Epithelial cell of esophagus (primary cell): ENCODE measurements at places on chromosomes 2 and 18.

DNA sequence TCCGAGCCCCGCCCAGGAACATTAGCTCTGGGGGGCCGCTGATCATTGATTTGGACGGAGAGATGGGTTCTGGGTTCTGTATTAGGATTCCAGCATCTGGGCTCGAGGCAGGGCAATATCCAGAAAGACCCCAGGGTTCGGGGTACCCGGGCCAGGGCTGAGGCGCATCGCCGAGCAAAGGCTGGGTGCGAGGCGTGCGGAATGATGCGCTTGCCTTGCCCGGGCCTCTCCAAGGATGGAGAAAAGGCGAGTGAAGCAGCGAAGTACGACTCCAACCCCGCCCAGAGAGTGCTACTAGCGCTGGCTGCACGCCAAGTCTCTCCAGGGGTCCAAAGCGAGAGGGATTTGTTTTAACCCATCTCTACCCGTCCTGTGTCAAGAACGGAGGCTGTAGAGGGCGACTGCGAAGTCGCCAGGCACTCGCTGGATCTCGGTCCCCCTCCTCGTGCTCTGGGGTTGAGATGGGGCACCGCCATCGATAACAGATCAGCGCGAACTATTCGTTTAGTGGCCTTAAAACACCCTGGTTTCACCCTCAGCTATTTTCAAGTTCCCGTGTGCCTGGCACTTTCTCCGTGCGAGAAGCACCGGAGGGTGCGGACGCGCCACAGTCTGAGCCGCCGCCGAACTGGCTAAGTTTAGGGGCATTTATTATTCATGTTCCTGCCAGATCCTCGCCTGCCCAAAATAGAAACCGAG is 1.9 kb downstream of the ADCYAP1 start:
- no peak for DNase-seq

- no peak for DNase-seq
Observed at GRCh38 chr18:12879840-12880540, 4.0 kb downstream of the PTPN2 start.

GRCh38 chr2:54966837-54967236 is 83.4 kb downstream of the RTN4 start:
- no peak for DNase-seq

GRCh38 chr2:101736861-101737291 is 39.4 kb downstream of the MAP4K4 start:
- DNase-seq, result peak; percentile 97

GRCh38 chr2:129164220-129164949 is 815.1 kb upstream of the RAB6C start:
- no peak for DNase-seq

- DNase-seq, result peak; percentile 40
Observed at GRCh38 chr18:77899972-77900754, 650.5 kb downstream of the GALR1 start.

DNA sequence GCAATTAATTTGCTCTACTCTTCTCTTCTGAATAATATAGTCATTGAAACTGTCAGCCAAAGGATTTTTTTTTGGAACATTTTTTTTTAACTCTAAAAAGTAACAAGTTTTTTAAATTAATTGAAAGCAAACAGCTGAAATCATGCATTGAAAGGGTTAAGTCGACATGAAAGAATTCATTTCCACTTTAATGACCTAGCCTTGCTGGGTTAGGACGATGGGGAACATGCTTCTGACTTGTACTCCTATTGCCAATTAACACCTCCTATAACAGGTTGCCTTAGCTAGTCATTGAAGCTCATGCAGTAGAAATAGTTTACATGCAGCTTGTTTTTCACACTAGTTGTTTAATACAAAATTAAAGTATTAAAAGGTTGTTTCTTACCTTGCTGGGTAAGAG is 47.8 kb downstream of the PSMD14 start:
- DNase-seq, result no peak

- DNase-seq, result no peak
Observed at GRCh38 chr2:129777146-129777545, 202.3 kb upstream of the RAB6C start.

- DNase-seq, result no peak
Observed at GRCh38 chr2:206396211-206396610, 47.1 kb upstream of the ADAM23 start.

GRCh38 chr2:207881902-207882301 is 112.2 kb upstream of the FZD5 start:
- no peak for DNase-seq

GRCh38 chr18:4271952-4272351 is 183.2 kb downstream of the DLGAP1 start:
- no peak for DNase-seq

- no peak for DNase-seq
Observed at GRCh38 chr2:136029149-136029548, 43.7 kb upstream of the DARS1 start.

DNA sequence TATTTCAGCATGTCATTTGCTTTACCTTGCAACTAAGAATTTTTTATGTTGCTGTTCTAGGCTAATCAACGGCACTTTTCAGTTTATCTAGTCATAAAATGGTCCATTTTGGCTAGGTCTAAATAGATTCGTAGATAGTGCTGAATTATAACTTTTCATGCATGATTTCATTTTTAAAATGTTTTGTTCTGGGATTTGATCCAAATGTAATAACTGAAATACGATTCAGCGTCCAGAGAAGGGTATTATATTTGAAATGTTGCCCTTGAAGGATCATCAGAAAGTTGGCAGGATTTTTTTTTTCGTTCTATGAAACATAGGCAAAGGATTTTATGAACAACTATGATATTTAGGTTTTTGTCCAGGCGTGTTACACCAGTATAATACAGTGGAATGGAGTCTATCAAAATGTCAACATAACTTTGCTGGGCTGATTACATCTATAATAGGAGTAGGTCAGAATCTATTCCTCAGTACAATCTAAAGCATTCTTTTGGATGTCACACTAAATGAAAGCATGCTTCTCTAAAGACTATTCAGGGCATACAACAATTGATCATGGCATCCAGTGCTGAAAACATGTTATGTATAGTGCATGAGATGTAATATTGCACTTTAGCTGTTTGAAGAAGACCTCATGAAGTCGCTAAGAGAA is 24.8 kb downstream of the TTC27 start:
- DNase-seq, result no peak

- DNase-seq, result no peak
Observed at GRCh38 chr2:195586062-195586714, 70.8 kb upstream of the SLC39A10 start.

DNA sequence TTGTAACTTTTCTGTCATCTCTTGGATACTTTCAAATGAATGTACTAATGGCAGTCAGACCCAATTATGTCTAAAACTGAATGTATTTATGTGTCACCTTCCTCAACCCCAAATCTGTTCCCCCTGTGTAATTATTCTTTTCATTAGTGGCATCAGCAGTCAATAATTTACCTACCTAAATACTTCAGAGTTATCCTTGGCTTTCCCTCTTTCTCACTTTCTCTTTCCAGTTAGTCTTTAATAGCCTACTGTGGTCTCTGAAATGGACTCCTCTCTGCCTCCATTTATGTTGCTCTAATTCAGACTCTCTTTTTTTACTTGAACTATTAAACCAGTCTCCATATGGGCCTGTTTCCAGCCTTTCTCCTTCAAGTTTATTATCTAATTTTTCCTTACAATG is 21.0 kb downstream of the C18orf63 start:
- DNase-seq, result no peak

DNA sequence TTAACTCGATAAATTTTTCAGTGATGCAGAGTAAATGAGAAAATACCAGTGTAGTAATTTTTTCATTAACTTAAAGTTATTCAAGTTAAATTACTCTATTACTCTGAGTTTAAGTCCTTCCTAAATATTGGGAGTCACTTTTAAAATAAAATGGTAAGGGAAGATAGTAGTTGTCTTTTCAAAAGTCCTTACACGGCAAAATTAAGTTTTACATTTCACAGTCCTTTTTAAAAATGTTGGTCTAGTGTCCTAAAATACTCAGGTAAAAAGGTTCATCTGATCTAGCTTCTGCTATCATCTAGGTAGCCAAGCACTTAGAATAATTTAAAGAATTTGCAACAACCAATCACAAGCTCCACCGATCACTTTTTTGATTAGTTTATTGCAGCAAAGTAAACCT is 146.9 kb downstream of the MEMO1 start:
- no peak for DNase-seq

DNA sequence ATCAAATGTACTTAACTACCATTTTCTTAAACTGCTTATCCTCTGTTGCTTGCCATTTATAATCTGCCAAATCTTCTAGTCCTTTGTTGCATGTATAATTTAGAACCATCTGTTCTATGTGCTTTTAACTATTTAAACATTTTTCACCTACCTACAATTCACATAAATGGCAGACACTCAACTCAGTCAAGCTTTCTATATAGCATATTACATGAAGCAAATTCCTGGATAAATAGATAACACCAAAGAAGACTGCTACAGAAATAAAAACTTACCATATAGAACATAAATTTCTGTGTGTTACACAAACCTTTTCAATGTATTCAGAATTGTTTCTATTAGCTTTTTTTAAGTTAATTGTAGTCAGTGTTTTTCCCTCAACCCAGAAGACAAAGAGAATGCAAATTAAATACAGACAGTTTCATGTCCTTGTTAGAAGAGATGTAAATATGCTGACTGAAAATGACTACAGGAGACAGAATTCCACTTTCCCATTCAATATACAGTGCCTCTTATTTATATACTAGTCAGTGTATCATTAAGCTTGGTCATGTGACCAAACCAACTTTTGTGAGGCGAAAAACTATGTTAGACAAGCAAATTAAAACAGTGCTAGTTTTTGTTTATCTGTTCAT is 2.6 kb downstream of the BAZ2B start:
- peak; percentile 35 for DNase-seq

DNA sequence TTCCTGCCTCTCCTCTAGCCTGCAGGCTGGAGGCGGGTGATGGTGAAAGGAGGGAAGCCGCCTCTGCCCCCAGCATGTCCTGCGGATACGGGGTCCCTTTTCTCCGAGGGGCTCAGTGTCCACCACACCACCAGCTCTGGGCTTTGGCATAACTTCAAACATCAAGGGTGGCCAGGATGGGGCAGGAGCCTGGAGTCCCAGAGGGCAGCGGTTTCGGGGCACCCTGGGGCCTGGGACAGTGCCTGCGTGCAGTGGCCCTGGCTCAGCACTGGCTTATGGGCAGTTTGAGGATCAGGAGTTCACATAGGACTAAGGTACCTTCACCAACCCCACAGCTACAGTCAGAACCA is 85.5 kb upstream of the GPC1 start:
- no peak for DNase-seq

DNA sequence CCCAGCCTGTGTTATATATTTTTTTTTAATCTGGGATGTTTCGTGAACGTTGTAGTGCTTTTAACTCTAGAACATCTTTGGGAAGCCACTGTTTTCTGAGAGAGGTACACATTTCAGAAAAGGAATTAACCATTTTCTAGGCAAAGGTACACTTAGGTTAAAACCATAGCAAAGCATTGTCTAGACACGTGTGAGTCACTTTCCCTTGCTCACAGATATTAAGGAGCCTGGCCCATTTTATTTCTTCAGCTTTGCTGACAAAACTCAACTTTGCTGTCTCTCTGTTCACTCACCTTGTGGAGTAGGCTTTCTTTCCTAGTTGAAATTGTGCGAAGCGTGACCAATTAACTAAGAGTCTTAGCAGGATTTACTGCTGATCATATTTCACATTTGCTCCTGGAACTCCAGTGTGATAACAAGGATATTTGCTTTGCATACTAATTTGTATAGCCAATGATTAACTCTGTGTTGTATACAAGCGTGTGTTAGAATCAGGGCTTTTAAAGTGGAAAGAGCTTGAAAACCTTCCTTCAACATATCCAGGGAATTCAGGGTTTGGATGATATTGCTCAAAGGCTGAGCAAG is 215.0 kb upstream of the AGAP1 start:
- peak; percentile 30 for DNase-seq

- no peak for DNase-seq
Observed at GRCh38 chr18:13461469-13461868, 242.9 kb downstream of the LDLRAD4 start.

DNA sequence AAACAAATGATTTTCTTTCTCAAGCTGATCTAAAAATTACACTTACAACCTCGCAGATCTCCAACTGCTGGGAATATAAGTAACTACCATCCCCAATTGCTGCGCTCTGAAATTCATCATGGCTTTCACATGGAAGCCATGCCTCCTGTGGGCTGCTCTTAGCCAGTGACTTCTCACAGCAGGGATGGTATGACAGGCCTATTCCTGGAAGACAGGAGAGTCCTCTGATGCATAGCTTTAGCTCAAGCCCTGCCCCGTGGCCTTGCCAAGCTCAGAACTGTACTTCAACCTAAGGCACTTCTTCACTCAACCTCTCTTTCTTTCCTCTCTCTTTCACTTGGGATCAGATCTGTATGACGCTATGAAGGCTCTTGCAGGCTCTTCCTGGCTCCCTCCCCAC is 12.6 kb upstream of the ELAC1 start:
- DNase-seq, result no peak

- DNase-seq, result no peak
Observed at GRCh38 chr2:83143946-83144345, 1315.1 kb downstream of the SUCLG1 start.

DNA sequence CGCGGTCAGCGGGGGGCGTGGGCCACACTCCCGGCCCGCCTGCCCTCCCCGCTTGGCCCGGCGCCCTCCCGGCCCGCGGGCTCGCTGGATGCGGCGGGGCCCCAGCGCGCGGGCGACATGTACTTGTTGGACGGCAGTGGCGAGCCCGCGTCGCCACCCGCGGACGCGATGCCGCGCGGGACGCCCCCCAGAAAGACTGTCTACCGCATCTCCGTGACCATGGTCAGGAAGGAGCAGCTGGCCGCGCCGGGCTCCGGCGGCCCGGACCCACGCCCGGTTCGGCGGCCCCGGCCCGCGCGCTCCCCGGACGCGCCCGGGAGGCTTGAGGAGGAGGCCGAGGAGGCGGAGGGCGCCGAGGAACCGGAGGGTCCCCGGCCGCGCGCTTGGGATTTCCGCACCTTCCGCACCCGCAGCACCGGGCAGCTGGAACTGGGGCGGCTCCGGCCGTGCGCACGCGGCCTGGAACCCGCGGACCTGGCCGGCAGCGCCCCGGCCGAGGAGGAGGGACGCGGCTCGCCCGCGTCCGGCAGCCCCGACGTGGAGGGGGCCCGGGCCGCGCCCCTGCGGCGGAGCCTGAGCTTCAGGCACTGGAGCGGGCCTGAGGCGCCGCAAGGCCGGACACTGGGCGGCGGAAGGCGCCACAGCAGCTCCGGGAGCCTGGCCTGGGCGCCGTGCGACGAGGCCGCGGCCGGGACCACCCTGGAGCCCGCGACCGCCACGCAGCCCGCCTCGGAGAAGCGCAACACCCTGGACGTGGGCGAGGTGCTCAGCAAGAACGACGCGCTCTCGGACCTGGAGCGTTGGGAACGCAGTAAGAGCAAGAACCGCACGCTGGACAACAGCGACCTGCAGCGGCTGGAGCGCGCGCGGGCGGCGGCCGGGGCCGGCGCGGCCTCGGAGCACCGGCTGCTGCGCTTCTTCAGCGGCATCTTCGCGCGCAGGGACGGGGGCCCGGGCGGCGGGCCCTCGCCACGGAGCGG is 176.4 kb downstream of the AGAP1 start:
- peak; percentile 75 for DNase-seq
